ENCODE measurements at places on chromosomes 2 and 18. TPM values are rescaled to one million over a fixed set of nuclear protein-coding genes. Genes with fewer than 3 reads are reported as not detected.

The BOLL gene
- total RNA-seq: not detected

The IL36B gene
- total RNA-seq: not detected

DNA sequence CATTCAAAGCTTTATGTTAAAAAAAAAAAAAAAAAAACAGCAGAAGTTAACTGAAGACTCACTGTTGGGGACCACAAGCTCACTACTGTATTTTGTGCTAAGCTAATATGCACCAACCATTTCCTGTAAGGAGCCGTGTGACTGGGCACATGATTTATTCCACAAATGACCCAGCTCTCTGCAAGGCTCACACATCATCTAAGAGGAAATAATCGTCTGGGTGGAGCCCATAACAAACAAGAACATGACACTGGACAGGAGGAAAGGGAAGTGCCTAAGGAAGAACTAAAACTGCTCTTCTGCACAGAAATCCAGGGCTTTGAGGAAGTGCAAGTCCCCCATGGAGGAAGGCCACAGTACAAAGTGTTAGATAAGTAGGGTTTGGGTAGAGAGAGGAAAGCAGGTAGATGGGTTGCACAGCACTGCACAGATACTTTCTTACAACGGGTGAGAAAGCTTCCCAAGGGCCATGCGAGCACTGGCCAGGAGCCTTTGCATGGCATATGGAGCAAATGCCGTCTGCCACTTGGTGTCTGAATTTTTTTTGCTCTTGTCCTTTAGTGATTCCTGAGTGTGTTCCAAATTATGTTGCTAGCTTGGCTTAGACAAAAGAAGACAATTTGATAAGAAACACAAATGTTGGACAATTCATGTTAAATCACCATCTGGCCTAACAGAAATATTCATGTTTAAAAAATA lies 24.4 kb downstream of the NFE2L2 start:
- no peak for DNase-seq

GRCh38 chr2:195322324-195322723 lies 334.7 kb upstream of the SLC39A10 start:
- no peak for DNase-seq

GRCh38 chr2:100057901-100058261 lies 84.5 kb downstream of the AFF3 start:
- no peak for DNase-seq

DNA sequence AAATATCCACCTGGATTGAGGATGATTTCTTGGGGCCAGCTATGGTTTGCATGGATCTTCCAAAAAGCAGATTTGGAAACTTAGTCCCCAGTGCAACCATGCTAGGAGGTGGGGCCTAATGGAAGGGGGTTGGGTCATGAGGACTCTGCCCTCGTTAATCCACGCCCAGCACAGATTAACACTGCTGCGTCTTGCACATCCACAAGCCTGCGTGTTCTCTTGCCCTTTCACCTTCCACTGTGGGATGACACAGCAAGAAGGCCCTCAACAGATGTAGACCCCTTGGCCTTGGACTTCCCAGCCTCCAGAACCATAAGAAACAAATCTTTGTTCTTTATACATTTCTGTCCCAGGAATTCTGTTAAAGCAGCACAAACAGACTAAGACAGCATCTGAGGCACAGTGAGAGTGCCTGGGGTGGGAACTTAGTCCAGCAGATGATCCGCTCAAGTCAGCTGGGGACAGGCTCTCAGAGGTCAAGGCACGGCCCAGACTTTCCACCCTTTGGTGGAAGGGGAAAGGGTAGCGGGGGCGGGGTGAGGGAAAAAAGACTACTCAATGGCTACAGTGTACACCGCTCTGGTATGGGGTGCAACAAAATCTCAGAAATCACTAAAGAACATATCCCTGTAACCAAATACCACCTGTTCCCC lies 2.4 kb downstream of the RAB17 start:
- DNase-seq: no peak

DNA sequence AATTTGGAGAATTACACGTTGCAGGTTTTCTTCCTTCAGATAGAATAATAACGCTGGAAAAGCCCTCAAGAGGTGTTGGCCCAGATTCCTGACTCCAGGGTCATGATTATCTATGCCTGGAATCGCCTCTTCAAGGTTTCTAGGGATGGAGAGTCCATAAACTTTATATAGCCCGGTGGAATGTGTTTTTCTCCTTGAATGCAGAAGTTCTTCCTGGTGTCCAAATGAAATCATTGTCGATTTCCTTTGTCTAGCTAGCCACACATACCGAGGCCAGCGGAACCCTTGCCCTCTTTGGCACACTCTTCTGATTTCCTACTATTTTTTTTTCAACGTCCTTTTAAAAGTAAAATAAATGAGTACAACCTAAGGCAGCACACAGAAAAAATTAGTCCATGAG lies 117.8 kb downstream of the PID1 start:
- DNase-seq: no peak

The ANKRD30BL gene
- total RNA-seq: not detected

DNA sequence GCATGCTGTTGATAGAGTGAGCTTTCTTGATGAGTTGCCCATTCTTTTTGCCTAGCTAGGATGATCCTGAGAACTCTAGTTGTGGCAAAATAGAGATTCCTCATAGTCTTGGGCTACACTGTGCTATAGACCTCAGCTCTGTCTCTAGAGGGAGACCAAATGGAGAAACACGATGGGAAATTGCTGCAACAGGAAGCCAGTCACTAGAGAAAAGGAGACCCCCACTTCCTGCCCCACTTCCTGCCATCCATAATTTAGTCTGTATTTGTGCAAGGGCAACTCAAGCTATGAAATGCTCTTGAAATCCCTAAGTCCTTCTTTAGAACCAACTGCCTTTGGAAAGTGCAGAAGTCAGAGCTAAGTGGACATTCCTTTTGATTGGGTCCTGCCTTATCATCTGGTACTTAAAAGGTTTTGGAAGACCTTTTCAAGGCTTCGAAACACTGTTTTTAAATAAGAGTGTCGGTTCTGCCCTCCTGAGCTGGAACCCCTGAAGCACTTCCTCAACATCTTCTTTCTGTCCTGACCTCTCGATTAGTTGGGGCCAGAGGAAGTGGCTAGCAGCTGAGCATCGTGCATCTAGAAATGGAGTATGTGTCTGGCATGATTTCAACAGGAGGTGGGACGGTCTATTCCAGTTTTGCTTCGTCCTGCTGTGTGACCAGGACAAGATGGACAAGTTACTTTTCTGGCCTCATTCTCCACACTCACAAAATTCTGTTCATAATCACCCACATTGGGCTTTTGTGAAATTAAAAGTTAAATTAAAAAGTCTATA lies 8.6 kb upstream of the KCNE4 start:
- DNase-seq: no peak

The ACKR3 gene
- 27.4 TPM for total RNA-seq

DNA sequence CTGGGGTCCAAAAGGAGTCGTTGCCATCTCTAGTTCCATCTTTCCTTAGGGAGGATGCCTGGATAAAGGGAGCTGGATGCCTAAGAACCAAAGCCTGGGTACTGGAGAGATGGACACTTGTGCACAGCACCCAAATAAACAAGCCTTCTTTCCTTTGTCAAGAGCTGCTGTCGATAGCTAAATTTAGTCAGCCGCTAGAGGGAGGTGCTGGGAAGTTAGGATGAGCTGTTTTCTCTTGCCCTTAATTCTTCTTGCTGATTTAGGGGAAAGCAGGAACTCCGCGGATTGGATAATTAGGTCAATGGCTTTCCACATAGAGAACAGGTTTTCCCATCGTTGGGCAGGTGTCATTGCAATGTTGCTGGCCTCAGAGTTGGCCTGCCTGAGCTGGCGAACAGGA lies 30.9 kb upstream of the SERPINB12 start:
- no peak for DNase-seq

DNA sequence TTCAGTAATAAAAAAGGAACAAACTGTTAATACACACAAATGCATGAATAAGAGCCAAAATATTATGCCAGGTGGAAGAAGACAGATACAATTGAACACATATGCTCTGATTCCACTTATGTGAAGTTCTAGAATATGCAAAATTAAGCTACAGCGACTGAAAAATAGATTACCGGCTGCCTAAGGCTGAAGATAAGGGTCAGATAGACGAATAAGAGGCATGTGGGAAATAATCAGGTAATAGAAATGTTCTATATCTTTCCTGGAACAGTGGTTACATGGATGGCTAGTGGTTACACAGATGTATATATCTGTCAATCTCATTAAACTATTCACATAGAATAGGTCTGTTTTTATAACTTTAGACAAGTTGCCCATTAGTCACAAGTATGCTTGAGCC lies 51.9 kb upstream of the REG3G start:
- no peak for DNase-seq

DNA sequence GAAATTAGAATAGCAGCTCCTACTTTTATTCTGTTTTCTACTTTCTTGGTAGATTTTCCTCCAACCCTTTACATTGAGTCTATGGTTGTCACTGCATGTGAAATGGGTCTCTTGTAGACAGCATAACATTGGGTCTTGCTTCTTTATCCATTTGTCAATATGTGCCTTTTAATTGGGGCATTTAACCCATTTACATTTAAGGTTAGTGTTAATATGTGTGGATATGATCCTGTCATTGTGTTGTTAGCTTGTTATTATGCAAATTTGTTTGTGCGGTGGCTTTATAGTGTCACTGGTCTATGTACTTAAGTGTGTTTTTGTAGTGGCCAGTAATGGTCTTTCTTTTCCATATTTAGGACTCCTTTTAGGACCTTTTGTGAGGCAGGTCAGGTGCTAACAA lies 276.9 kb upstream of the SPHKAP start:
- no peak for DNase-seq

- DNase-seq: no peak
Measured at GRCh38 chr2:4662161-4662779, 958.9 kb downstream of the DCDC2C start.

DNA sequence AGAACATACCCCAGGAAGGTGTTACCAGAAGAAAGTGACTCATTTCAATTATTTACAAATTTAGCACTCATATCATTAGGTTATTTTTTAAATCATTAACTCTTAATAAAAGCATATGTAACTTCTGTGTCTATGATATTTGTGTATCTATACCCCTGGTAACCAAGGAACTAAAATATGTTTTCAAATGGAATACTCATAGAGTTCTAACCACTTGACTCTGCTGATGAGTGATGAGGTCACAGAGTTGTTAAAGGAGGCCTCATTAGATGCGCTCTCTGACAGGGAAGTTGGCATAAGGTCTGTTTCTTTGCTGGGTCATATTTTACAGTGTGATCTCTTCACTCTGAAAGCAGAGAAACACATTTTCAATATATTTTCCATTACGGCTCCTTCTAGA lies 73.4 kb downstream of the CCDC150 start:
- no peak for DNase-seq

The HRH4 gene
- not detected for total RNA-seq

The AOX1 gene
- 16.6 TPM for total RNA-seq

- no peak for DNase-seq
Measured at GRCh38 chr2:238888781-238889180, 40.9 kb downstream of the TWIST2 start.
